D341Med (cell line): ENCODE measurements at places on chromosomes 12 and 14.
A peak's percentile ranks its signal among the peaks of the same experiment; 100 is the strongest.

DNA sequence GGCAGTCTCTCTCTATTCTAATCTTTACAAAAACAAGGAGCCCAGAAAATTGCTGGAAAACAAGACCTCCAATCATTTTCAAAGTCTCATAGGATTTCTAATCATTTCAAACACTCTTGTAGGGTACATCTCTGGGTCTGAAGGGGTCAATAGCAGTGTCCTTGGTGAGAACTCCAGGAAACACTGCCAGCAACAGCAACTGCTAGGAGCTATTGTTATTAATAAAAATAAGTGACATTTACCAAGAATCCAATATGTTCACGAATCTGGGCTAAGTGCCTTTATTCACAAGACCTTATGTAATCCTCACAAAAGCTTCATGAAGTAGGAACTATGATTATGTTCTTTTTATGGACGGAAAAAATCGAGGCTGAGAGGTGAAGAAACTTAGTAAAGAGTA lies 72.8 kb downstream of the TTC7B start:
- peak; percentile 1 for DNase-seq

DNA sequence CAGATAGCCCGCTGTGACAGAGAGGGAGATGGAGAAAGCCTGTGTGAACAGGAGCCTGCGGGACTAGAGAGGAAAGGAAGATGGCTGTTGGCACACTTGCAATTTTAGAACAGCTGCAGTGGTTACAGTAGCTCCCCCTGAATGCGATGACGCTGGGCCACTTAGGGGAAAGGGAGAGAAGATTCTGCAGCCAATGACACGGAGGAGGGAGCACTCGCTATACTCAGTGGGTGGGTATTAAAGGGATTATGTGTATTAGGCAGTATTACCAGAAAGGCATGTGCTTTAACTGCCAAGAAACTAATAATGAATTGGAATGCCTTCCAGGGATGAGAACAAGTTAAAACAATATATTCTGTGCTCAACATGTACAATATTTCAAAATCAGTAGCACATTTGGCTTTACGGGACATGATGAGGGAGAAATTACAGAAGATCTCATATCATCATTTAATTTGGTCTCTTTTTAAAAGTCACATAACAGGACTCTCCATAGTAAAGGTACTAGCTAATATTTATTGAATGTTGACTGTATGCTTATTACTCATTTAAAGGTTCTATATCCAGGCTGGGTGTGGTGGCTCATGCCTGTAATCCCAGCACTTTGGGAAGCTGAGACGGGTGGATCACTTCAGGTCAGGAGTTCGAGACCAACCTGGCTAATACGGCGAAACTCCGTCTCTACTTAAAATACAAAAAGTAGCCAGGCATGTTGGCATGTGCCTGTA lies 35.9 kb upstream of the FOS start:
- peak; percentile 90 for DNase-seq

DNA sequence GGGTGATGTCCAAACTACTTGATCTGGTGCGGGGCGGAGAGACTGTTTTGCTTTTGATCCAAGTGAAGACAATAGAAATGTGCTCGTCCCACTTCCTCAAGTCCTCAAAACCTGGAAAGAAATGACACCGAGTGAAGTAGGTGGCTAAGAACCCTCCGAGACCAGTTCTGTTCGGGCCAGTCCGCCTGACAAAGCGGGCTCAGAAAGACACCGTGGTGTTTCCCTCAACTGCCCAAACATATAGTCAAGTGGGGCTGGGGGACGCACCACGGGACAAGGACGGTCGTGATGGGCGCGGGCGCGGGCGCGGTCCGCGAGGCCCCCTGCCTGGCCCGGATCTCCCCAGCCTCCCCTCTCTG lies 1.6 kb downstream of the PHLDA1 start:
- DNase-seq = peak; percentile 61

GRCh38 chr14:64830961-64831360 lies 48.7 kb downstream of the SPTB start:
- DNase-seq = no peak
